Activated CD8-positive, alpha-beta memory T cell treated with anti-CD3 and anti-CD28 coated beads for 48 hours (primary cell): ENCODE measurements at places on chromosomes 16 and 17.
A peak's percentile ranks its signal among the peaks of the same experiment; 100 is the strongest.

- DNase-seq = no peak
These were observed 154.0 kb upstream of the SDK2 start for GRCh38 chr17:73798111-73798748.

DNA sequence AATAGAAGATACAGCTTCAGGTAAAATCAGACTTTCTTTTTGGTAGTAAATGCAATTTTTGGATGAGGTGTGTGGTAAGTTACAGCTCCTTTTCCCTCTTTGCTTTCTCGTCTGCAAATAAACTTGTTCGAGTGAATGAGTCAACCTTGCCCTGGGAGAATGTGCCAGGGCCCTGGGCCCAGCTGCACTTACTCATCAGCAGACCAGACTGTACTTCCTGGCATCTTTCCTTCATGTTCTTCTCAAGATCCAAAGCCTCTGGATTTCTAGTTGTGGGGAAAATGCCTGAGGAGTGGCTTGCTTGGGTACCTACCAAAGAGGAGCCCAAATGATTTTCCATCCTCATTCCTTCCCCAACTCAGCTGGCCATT lies 5.4 kb upstream of the G6PC1 start:
- no peak for DNase-seq

DNA sequence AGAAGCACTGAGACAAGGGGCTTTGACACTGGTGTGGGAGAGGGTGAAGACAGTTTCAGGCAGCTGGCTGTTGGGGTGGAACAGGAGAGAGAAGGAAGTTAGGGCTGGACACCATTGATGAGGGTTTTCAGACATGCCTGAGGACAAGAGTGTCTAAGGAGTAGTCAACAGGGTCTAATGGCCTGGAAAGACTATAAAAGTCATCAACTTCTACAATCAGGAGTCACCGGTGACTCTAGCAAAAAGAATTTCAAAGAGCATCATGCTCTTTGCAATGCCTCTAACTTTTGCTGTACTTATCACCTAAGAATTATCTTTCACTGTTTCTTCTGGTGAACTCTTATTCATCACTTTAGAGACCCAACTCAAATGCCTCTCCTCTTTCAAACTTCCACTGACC lies 213.9 kb downstream of the C16orf78 start:
- no peak for DNase-seq

GRCh38 chr17:2978991-2979390 lies 84.4 kb downstream of the OR1D5 start:
- DNase-seq = no peak

- no peak for DNase-seq
These were observed 3.8 kb upstream of the RNF157 start for GRCh38 chr17:76243826-76244679.

- peak; percentile 1 for DNase-seq
These were observed 338.5 kb downstream of the PMP22 start for GRCh38 chr17:14926526-14927122.

DNA sequence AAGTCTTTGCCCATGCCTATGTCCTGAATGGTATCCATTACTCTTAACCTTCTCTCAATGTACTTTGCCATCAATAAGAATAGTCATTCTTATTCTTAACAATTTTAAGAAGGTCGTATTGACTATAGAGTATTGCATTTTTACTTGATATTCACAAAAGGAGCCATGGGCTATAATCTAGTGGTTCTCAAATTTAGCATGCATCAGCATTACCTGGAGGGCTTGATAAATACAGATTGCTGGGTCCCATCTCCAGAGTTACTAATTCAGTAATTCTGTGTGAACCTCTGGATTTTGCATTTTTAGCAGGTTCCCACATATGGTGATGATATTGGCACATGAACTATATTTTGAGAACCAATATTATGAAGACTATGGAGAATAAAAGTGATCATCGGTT lies 89.6 kb downstream of the ABCA8 start:
- no peak for DNase-seq
